Omental fat pad (tissue), 4 donors: ENCODE measurements at places on chromosomes 16 and 17.
A peak's percentile ranks its signal among the peaks of the same experiment; 100 is the strongest.

DNA sequence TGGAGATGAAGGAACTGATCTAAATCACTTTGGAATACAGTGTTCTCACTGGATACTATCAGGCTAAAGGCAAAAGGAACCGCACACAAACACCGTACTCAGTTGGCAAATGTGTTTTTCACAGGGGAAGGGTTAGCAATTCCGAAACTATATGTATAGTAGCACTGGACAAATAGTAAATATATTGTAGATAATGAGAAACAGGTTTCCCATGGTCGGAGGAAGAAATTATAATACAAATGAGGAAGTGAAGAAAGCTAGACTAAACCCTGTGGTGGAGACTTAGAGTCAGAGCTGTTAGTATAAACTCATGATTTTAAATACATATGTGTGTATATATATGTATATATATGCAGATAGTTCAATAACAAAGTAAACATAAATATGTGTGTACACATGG, 414.1 kb upstream of the SALL1 start:
- DNase-seq: no peak

- no peak for DNase-seq
These were observed 42.1 kb downstream of the SRCIN1 start for GRCh38 chr17:38563362-38564253.

GRCh38 chr16:75820672-75821071, 94.4 kb upstream of the CPHXL start:
- DNase-seq: no peak

DNA sequence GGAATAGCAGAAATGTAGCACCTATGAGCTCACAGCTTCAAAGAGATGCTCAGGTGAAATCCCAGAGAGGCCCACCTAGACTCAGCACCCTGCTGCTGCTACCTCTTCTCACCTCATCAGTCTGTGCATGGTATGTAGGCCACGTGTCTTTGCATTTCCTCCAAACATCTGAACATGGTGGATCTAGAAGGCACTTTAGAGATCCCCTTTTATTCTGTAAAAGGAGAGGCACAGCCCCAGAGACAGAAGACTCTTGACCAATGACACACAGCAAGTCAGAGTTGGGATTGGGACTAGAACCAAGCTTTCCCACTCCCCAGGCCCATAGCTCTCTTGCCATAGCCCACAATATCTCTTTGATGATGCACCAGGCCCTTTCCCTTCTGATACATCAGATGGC, 19.4 kb upstream of the NKD1 start:
- DNase-seq: no peak

DNA sequence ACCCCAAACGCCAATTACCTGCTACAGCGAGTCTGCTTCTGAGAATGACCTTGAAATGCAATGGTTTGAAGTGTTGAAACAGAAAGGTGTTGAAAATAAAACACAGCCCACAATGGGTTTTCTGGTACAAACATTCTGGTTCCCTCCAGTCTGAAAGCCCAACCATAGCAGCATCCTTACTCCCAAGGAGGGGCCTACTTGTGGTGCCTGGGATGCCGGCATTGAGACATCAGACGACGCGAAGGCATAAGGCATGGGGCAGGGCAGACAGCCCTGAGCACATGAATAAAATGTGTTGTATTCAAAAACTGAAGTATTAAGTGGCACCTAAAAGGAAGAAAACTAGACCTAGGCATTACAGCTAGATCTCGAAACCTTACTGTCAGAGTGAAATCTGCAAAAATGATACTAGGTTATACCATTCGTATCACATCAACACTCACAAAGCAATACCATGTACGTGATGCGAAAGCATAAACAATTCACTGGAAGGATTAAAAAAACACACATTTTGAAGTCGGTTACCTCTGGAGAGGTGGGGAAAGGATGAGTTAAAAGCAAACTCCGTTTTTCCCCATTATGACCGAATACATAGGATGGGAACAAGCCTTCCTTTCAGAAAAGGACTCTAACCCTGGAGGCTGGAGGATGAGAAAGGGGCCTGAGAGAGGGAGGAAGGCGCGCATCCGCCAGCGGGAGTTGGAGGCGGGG, 702 bp downstream of the NUDT21 start:
- no peak for DNase-seq

DNA sequence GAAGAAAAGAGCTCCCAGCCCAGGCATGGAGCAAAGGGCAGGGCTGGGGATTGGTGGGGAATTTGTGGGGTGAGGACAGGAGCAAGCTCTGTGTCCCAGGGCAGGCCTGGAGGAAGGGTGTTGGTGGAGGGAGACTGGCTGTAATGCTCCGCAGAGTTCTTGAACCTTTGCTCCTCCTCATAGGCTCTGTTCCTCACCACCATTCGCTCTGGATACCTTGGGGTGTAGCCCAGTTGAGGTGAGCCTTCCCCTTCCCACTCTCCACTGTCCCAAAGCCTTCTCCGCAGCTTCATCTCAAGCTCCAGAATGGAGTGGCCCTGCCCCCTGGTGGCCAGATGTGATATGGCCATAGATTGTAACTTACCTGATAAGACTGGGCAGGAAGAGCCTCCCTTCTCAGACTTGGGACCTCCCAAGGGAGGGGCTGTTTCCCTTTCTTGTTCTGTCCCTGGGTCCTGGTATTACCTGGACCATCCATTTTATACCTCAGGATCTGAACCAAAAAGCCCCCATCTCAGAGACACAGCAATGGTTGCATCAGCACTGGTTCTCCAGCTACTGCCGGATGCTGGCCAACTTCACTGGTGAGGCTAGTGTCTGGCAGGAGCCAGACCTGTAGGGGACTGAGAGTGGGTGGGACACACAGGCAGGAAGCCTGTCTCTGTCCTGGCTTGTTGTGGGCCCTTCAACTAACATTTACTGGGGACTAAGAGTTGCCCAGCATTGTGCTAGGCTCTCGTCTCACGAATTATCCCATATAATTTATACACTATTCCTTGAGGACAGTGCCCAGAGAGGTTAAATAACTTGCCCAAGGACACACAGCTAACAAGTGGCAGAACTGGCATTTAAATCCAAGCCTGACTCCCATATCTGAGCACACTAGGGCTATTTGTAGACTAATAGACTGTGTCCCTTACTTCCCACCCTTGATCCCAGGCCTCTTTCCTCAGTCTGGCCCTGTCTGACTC, 19.1 kb upstream of the STAC2 start:
- DNase-seq: peak; percentile 96

GRCh38 chr16:27355610-27356009, 41.8 kb downstream of the IL4R start:
- DNase-seq: no peak

GRCh38 chr17:67491009-67491680, 114.1 kb downstream of the PITPNC1 start:
- peak; percentile 78 for DNase-seq

DNA sequence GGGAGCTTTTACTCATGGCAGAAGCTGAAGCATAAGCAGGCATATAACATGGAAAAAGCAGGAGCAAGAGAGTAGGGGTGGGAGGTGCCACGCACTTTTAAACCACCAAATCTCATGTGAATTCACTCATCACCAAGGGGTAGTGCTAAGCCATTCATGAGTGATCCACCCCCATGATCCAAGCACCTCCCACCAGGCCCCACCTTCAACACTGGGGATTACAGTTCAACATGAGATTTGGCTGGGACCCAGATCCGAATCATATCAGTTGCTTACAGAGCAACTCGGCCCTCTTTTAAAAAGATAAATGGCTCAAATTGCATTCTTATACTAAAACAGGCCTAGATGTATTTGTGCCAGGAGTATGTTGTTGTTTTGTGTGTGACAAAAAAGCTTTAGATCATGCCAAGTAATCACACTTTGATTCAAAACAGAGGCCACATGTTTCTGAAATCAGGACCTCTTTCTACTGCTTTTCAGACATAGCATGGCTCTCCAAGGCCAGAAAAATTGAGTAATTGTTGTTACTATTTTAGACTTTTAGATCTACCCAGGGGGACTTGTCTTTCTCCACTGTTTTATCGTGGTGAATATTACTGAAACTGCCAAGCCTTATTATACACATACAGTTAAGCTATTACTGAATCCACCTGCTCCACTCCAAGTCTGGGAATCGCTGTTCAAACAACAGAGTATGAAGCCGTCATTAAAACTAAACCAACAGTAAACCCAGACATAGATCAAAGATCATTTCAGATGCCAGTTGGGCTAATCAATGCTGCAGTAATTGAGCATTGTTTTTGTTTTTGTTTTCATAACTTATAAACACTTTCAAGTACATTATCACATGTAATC, 163.3 kb downstream of the KCNJ2 start:
- DNase-seq: no peak
